ENCODE measurements at places on chromosomes 7 and 10.

DNA sequence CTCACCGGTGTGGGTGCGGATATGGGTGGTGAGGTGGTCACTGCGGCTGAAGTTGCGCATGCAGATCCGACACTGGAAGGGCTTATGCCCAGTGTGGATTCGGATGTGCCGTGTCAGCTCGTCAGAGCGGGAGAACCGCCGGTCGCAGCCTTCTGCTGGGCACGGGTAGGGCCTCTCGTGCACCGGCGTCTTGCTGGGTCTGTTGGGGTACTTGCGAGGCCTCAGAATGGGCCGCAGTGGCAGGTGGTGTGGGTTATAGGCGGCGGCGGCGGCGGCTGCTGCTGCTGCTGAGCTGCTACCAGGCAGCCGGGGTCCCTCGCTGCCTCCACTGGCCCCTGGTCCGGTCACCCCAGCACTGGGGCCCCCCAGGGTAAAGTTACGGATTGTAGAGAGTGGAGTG is 2.7 kb downstream of the EGR2 start:
- DNase-seq = no peak

- DNase-seq = no peak
Observed at GRCh38 chr10:26755443-26755903, 58.0 kb downstream of the PDSS1 start.

GRCh38 chr7:37414352-37414983 is 34.2 kb downstream of the ELMO1 start:
- no peak for DNase-seq

DNA sequence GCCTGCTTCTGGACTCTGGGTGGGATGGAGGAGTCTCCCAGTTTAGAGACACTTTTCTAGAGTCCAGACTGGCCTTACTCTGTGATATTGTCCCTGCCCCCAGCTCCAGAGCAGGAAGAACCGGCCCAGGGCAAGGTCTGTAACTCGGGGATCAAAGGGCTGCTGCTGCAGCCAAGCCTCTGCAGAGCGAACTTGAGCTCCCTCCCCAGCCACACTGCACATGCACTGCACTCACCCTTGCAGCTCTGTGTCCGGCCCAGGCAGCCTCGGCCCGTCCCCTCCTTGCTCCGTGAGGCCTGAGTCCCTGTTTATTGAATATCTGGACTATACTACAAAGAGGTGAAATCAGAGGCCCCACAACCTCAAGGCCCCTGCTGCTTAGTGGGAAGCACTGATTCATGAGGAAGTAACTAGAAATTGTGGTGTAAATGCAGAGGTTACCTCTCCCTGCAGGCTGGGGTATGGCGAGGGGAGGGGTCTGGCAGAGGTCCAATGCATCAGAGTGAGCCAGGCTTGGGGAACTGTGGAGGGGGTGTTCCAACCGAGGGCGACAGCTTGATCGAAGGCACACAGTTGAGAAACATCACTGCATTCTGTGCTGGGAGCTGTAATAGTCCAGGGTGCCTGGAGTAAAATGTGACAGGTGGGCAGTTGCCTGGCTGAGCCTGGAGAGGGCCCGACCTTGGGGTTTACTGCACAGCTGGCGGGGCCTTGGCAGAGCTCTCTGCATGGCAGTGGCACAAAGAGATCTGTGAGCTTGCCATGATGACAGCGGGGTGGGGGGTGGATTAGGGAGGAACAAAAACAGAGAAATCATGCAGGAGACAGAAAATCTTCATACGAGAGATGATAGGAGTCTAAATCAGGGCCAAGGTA is 49.1 kb downstream of the AOC1 start:
- no peak for DNase-seq

DNA sequence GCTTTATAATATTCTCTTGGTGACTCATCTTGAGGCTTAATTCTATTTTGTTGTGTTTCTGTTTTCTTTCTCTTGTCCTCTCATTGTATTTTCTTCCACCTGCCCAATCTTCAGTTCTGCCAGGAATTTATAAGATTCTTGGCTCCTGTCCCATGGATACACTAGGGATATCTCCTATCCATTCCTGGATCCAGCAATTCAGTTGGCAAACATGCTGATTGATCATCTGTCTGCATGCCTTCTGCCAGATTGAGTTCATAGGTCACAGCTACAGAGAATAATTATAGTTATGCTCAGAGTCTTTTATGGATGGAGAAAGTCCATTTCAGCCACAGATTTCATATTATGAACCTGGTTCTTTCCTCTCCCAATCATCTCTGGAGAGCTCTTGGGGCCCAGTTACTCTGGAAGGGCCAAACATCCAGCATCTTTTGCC is 140.4 kb upstream of the MAGI2 start:
- DNase-seq = no peak

- DNase-seq = no peak
Observed at GRCh38 chr7:50399206-50399605, 50.9 kb downstream of the FIGNL1 start.

DNA sequence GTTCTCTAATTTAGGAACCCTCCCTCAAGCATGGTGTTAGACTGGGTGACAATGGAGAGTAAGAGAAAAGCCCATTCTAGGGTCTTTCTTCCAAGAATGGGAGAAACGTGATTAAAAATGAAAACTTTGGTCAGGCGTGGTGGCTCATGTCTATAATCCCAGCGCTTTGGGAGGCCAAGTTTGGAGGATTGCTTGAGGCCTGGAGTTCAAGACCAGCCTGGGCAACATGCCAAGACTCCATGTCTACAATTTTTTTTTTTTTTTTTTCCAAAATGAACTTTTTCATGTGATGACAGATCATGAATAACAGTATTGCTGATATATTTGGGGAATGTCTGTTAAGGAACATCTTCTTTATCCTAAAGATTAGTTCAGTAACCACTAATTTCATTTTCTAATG is 194.6 kb downstream of the MLLT10 start:
- DNase-seq = no peak

DNA sequence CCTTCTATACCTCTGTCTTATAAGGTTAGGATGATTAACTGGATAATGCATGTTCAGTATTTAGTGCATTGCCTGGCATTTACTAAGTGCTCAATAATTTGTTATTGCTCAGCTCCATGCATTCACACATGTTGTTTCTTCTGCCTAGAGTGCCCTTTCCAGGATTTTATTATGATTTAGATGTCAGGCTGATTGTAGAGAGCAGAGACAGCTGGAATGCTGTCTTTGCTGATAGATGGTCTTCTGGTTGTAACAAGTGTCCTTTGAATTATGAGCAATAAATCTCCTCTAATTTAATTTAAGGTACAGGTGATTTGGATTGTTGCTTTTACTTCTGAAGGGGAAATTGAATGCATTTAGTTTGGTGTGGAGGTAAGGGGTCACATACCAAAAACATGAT is 548.0 kb downstream of the MAGI2 start:
- no peak for DNase-seq

- no peak for DNase-seq
Observed at GRCh38 chr7:84042110-84042539, 152.5 kb downstream of the SEMA3A start.

- no peak for DNase-seq
Observed at GRCh38 chr10:99660662-99661376, 1.5 kb downstream of the ENTPD7 start.

DNA sequence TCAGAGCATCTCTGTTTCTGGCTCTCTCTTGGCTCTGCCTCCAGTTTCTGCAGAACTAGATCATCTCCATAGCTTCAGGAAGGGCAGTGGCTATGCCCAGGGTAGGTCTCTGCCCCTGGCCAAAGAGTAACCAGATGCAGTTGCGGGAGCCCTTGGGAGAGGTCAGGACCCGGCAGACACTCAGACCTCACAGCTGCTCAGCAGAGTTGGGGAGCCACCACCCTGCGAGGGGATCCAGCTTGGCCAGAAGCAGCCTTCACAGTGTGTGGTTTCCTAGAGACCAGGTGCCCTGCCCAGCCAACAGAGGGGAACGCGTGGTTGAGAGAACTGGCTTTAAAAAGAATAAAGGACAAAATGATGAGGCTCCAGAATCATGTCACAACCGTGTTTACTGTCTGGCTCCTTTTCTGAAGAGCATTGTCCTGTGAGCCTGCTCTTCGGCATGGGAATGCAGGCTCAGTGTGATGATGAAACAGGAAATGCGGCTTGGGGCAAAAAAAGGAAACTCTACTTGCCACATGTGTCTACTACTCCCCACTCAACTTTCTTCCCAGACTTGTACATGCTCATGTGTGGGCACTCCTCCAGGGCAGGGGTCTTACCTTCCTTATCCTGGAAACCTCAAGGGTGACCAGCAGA is 243.1 kb downstream of the INHBA start:
- DNase-seq = no peak

- no peak for DNase-seq
Observed at GRCh38 chr7:148436571-148436970, 154.0 kb upstream of the C7orf33 start.

- DNase-seq = no peak
Observed at GRCh38 chr7:13778967-13779366, 210.5 kb downstream of the ETV1 start.

DNA sequence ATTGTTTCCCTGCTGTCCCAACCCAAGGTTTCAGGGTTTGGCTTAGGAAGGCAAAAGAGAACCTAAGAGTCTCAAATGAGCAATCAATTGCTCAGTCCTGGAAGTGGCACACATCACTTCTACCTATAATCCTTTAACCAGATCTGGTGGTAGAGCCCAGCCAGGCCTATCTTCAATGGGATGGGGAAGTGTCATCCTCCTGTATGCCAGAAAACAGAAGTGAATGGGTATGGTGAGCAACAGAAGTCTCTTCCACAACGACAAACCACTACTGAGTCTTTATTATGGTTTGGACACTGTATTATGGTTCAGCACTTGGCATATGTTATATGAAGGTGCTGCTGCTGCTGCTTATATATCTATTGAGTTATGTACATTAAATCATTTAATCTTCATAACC is 3.0 kb upstream of the AKR1B1 start:
- no peak for DNase-seq

GRCh38 chr7:5682551-5683279 is 98.7 kb downstream of the RNF216 start:
- DNase-seq = no peak

DNA sequence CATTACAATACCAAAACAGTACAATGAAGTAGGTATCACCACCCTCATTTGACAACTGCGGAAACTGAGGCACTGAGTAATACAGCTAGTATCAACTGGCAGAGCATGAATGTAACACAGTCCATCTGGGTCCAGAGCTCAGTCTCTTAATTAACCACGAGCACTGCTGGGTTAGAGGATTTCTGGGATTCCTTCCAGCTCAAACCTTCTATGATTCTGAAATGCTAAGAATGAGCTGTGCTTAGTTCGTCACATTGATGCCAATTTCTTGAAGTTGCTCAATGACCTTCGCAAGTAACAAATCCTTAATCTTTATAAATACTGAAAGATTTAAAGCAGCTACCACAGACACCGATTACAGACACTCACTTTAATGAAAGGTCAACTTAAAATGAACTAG is 62.5 kb downstream of the SGMS1 start:
- no peak for DNase-seq

DNA sequence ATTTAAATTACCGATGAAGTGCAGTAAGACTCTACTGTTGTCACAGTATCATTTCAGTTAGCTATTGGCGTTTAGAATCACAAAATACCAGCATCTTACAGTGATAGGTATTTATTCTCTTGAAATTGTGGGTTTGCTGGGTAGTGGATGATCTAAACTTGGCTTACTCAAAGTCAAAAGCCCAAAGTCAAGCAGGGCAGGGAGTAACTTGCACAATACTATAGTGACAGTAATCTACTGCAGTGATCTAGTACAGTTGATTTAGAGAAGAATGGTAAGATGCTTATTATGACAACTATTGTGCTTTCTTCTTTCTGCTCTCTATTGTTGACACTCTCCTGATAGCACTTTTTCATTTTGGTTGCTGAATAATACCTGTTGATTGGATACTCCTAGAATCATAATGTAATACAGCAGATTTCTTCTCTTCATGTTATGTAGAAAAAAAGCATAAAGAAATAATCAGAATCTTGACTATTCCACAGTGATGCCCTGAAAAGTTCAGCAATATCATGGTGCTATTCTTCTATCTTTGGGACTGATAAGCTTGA is 10.0 kb downstream of the BTRC start:
- no peak for DNase-seq

GRCh38 chr10:132632091-132632561 is 94.5 kb downstream of the INPP5A start:
- no peak for DNase-seq

GRCh38 chr7:73773700-73774517 is 3.8 kb upstream of the CLDN3 start:
- DNase-seq = no peak

DNA sequence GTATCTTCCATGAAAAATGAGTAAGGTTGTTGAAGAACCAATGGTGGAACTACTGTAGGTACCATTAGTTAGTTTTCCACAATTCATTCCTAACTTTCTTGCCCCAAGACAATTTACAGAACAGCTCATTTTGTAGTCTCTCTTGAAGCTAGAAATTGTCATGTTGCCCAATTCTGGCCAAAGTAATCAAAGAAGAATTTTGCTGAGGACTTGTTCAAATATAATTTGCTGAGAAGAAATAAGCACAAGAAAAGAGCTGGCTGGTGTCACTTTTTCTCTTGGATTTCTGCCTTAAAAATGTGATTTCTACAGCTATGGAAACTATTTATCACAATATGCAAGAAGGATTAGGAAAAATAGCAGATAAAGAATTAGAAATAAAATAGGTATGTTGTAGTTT is 199.2 kb upstream of the SEMA3A start:
- no peak for DNase-seq

- DNase-seq = no peak
Observed at GRCh38 chr7:148327379-148327778, 263.2 kb upstream of the C7orf33 start.

DNA sequence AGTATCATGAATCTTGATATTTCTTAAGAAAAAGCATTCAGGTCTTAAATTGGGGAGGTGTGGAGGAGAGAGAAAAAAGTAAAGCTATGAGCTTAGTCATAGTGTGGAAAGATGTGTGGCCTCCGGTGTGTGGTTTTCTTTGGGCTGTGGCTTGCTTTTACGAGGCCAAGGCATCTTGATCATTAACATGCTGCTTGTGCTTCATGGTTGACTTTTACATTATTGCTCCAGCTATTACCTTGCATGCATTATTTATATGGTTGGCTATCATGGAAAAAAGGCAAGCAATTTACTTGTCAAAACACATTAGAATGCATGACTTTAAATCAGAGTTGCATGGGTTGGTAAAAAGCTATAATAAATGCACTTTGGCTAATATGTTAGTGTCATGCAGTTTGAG is 300.7 kb upstream of the ADARB2 start:
- DNase-seq = no peak

GRCh38 chr10:113704637-113705343 is 25.1 kb downstream of the CASP7 start:
- DNase-seq = no peak

DNA sequence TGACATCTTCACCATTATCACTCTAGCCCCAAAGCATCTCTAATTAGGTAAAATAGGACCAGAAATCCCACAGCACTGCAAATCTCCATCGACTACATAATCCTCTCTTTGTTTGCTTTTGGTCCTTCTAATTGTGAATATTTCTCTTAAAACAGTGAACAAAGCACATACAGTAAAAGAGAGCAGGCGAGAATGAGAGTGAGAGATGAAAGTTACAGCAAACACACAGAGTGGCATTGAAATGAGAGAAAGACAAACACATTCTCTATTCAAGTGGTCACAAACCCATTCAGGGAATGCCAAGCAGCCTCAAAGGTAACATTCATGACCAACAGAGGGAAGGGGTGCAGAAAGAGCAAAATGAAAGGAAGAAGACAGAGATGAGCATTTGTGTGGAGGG is 109.8 kb upstream of the PTN start:
- DNase-seq = no peak
